CD4-positive, alpha-beta T cell treated with Interleukin-17A for 4 hours (primary cell): ENCODE measurements at places on chromosomes 7 and 10.

- DNase-seq = no peak
These were observed 43.9 kb downstream of the GRK5 start for GRCh38 chr10:119251315-119251708.

GRCh38 chr10:63168821-63169462 lies 35.8 kb downstream of the NRBF2 start:
- no peak for DNase-seq

- no peak for DNase-seq
These were observed 18.2 kb downstream of the MYOZ1 start for GRCh38 chr10:73623056-73623455.

DNA sequence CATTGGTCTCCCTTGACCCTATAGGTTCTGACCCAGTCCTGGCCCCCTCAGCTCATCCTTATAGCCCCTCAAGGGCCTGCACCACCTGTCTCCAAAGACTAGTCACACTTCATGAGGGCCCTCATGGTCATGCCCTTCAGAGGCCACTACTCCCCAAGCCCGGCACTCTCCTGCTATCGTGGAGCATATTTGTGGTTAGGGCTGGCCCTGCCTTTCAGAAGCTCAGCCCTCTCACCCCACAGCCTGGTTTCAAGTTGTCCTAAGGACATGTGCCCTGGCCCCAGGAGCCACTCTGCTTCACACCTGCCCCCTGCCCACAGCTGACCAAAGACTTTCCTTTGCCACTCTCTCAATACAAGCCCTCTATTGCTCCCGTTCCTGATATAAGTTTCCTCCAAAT lies 60.3 kb upstream of the LBX1 start:
- no peak for DNase-seq

DNA sequence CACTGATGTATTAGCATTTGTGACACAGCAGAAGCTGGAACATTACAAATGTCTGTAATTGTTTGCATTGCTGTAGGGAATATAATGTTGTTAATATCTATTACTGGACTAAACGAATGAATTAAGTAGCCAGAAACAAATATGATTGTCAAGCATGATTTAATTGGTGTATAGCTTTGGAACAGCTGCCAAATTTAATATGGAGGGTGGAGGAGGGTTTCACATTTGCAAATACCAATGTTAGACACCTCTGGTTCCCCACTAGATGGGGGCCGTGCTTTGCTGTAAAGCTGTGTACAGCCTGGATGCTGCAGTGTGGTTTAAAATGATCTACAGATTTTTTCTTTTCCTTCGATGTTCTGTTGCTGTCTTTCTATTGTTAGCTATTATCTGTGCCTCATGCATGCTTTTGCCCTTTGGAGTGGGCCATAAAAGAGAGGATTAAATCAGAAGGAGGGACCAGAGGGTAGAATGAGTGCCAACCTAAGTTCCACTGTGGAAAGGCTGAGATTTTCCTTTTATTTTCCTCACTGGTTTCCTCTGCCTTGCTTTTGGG lies 23.1 kb downstream of the DNAJB9 start:
- no peak for DNase-seq

DNA sequence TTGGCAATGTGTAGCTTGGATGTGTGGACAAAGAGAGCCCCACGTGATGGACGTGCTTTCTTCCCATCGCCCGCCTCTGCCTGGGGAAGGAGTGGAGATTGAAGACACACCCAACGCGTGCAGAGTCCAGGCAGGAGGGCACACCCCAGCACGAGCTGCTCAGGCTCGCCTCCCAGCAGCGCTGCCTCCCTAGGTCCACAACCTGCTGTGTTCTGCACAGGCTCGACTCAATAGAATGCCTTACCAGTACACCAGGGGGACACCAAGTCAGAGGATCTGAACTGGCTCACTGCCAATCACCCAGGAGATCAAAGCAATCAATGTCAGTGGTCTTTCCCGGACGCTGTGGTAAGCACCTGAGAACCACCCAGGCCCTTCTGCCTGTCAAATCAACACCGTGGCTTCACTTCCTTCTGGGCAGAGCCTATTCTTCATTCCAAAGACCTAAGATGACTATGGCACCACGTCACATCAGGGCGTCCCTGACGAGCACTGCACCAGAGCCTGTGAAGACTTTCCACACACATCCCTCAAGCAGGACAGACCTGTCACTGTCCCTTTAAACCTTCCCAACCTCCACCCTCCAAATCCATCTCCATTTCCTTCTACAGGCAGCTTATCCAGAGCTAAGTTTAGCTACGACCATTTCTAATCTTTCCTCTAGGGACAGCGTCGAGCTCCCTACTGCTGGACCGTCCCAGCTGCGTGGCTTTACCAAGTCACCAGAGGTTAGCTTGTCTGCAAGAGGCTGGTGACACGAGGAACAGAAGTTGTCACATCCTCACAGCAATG lies 72.3 kb downstream of the AMZ1 start:
- DNase-seq = no peak

DNA sequence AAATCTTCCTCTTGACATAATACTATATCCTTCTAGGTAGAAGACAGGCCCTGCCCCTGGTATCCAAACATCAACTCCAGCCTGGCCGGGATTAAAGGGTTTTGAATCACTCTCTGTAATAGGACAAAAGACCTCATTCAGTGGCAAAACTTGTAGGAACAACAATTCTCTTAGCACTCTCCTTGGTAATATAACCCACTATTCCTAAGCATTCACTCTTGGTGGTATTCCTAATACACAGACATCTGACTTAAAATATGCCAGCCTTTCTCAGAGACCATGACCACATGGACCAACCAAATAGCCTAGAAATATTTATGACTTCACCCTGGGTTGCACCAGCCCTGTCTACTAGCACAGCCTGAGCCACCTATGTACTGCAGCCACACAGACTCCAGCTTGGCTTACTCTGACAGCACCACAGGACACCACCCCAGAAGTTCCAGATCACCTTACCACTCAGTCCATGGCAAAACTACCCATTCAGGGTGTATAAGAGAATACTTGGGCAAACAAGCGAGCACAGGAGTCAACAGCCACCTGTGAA lies 244.9 kb upstream of the NEBL start:
- no peak for DNase-seq

DNA sequence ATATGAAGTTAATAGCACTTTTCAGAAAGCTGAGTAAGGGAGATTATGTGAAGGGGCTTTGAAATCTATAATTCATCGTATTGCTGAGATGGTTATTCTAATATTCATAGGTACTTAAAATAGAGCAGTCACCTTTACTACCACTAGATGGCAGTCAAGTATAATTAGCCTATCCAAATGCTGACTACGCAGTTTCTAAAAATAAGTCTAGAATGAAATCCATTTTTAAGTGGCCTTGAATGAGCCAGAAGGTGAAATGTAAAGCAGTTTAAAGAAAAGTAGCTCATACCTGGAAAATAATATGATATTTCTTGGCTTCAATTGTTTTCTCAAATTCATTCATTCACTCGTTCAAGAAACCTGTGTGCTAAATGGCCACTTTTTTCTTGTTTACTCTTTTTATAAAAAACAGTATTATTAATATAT lies 1277.1 kb downstream of the GATA3 start:
- no peak for DNase-seq

GRCh38 chr7:117137868-117138267 lies 184.6 kb downstream of the ST7 start:
- no peak for DNase-seq

DNA sequence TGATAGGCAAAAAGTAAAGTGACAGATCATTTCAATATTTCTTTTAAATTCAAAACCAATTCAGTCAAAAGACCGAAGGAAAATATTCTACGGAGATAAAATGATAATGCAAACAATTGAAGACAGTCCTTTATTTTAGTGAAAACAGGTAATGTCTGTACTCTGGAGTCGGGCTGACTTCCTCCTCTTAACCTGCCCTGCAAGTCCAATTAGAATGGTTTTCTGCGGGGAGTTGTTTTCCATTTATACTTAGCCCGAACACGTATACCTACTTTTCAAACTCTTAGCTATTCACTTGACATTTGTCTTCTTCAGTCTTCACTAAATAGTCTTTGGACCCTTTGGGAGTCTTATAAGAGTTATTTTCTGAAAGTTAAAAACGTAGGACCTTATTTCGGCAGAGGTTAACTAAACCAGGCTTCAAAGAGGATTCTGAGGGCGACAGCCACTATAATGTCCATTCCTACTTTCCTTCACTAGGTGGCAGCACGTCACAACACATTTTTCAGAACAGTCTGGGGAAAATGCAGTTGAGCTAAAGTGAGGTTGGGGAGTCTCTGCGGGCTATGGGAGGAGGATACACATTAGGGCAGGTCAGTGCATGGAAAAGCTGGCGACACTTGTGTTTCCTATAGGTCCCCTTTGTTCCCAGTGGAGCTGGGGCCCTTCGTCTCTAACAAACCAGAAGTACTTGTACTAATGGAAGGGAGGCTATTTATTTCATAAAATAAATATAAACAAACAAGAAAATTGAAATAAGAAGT lies 472.0 kb downstream of the KCNMA1 start:
- DNase-seq = peak; percentile 17

- DNase-seq = no peak
These were observed 6.2 kb upstream of the ITGB1 start for GRCh38 chr10:32964270-32964669.

DNA sequence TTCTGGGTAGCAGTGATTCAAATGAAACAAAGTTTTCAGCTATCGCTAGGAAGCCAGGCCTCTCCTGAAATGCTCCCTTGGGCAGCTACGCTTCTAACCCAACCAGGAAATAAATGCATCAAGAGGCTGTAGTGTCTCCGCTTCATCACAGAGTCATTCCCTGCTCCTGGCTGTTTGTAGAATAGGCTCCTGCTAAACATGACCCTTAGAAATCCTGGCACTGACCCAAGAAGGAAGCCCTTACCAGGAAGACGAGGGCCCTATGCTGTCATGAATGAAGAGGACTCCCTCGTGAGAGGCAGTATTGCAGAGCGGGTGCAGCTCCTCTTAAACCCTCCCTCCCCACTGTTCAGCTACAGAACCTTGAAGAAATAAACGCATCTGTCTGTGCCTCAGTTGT lies 48.3 kb downstream of the NOD1 start:
- DNase-seq = no peak

DNA sequence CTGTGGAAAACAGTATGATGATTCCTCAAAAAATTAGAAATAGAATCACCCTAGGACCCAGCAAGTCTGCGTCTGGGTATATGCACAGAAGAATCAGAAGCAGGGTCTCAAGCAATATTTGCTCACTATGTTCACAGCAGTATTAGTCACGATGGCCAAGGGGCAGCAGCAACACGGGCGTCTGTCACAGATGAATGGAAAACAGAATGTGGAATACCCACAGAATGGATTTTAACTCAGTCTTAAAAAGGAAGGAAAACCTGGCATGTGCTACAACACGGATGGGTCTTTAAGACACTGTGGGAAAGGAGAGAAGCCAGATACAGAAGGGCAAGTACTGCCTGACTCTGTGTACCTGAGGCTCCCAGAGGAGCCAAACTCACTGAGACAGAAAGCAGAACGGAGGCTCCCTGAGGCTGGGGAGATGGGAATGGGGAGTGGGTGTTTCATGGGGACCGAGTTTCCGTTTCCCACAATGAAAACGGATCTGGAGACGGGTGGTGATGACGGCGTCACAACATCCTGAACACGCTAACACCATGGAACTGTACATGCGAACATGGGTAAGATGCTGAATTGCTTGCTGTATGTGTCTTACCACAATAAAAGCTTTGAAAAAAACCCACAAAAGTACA lies 36.7 kb upstream of the INPP5A start:
- DNase-seq = no peak

- no peak for DNase-seq
These were observed 85.7 kb upstream of the GLCCI1 start for GRCh38 chr7:7882888-7883287.

DNA sequence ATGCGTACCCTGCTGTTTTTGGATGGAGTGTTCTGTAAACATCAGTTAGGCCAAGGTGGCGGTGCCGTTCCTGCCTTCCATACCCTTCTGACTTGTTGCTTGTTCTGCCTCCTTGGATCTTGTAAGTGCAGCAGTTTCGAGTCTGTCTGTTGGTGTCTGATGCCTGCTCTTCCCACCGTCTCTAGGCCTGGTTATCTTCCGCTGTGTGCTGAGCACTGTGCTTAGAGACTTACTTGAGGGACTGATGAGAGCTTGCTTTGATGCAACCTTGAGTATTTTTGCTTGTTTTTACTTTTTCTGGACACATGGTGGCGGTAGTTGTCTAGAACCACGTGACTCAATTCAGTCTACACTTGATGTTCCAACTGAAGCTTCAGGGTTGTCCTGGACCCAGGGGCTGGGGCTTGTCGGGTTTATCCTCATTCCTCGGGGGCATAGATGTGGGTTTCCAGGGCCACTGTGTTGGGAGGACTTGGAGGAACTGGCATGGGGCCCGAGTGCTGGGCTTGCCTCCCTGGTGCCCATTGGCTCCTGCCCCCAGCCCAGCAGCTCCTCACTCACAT lies 14.4 kb upstream of the SPRN start:
- DNase-seq = no peak

DNA sequence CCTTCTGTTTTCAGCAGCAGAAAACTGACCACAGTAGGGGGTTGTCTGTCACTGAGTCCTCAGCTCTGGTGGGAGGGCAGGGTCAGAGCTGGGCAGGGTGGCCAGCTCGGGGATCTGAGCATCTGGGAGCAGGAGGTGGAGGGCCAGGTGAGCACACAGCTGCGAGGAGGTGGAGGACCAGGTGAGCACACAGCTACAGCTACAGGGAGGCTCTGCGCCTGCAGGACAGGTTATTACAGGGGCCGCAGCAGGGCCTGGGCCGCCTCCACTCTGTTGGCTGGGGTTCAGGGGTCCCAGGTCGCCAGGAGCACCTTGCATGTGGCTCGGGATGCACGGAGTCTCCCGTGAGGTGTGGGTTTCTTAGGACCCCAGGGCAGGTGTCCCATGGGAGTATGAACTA lies 52.4 kb upstream of the PRKAR1B start:
- no peak for DNase-seq

- DNase-seq = no peak
These were observed 3.4 kb downstream of the PRXL2A start for GRCh38 chr10:80411681-80412220.

GRCh38 chr10:69911613-69912528 lies 110.2 kb downstream of the COL13A1 start:
- no peak for DNase-seq

DNA sequence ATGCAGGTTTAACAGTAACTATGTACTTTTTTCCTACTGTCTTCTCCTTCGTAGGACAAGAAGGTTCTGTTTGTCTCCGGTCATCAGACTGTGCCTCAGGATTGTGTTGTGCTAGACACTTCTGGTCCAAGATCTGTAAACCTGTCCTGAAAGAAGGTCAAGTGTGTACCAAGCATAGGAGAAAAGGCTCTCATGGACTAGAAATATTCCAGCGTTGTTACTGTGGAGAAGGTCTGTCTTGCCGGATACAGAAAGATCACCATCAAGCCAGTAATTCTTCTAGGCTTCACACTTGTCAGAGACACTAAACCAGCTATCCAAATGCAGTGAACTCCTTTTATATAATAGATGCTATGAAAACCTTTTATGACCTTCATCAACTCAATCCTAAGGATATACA lies 2.4 kb downstream of the DKK1 start:
- DNase-seq = no peak

DNA sequence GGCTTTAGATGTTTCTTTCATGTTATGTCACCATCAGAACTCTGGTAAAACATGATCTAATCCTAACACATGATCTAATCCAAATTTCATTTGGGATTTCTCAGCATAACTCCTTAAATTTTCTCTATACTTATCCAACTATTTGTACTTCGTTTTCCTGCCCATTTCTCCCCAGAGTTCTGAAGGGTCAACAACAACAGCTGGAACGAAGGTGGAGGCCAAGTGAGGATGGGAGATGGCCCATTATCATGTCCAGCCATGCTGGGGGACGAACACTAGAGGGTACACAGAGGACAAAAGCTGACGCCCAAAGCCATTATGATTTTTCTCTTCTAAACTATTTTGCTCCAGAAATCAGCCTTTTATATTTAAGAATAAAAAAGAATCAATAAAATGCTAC lies 185.4 kb downstream of the DOCK4 start:
- no peak for DNase-seq

GRCh38 chr10:4740471-4740870 lies 85.5 kb upstream of the AKR1E2 start:
- no peak for DNase-seq
